ENCODE measurements at places on chromosomes 5 and 9. TPM values are rescaled to one million over a fixed set of nuclear protein-coding genes. Genes with fewer than 3 reads are reported as not detected.

DNA sequence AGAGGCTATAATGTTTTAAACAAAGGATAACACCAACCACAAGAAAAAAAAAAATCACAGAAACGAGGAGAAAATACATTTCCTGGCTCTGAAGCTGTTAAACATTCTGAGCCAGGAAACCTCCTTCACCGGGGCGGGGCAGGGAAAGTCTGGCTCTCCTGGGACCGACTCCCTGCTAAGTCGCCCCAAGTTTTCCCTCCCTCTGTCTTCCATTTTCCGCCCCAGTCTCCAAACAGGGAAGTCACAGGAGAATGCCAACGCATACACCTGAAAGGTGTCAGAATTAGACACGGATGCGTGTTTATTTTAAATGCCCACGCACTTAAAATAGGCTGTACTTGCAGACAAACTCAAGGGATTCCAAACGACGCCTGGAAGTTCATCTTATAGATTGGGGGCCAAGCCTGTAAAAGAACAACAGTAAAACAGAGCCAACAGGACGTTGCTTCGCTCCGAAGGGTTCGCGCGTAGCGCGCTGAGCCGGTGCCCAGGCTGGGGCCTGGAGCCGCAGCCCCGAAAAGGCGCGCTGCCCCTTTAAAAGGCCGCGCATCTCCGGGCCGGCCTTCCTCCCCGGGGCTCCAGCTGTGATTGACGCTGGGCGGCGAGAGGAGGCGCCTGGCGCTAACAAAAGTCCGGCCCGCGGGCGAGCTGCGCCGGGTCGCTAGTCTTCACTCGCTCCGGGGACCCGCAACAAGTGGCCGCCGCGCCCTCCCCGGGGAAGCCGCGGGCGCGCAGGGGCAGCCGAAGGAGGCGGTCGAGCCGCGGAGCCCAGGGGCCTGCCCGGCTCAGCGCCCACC, at the start of gene FBXL7:
Gene FBXL7, plus strand, starts transcription at position 653 of the 797 bp plus-strand sequence.
- H3K27ac ChIP-seq = peak within 1 kb of the TSS; percentile 79
- no peaks in the 10 kb centered on the region for H3K36me3 ChIP-seq
- peak within 1 kb of the TSS; percentile 92 for H3K4me3 ChIP-seq
- peak; percentile 93 for DNase-seq
- no peaks in the 10 kb centered on the region for H3K27me3 ChIP-seq

FAM163B gene
- total RNA-seq = not detected

GRCh38 chr9:23663536-23663935, 162.5 kb downstream of the ELAVL2 start:
- no peaks in the 10 kb centered on the region for H3K27me3 ChIP-seq
- DNase-seq = no peak
- no peak overlapping the region for H3K27ac ChIP-seq
- no peak overlapping the region for H3K4me3 ChIP-seq
- no peaks in the 10 kb centered on the region for H3K4me1 ChIP-seq

DNA sequence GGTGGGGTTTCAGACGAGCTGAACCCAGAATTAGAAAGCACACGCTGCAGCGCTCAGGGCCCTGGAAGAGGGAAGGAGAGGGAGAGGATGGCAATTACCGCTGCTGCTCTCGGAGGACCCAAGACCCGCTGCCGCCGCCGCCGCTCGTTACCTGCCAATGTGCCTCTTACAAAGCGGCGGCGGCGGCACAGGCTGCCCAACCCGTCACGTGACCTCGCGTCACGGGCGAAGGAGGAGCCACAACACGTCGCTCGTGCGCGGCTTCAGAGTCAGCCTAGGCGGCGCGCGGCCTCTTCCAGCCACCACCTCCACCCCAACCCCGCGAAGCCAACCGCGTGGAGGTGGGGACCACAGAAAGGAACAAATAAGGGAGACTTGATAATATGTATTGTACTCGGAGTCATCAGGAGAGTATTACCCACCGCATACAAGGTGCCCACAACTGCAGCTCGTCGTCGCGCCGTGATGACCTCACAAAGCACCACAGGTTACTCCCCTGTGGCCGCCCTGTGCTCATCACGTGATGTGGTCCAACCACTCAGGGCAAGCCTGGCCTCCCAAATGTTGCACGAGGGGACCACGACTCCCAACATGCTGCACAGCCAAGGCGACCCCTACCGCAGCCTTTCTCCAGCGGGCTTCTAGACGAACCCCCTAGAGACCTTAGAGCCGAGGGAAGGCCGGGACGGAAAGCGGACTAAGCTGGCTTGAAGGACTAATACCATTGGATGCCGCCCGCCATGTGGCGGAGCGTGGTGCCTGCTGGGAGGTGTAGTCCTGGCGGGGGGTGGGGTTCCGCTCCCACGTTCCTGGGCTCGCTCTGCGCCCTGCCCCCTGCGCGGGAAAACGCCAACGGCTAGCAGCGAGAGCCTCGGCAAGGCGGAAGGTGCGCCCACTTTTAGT, at the start of gene UBAP2:
Gene UBAP2, minus strand, starts transcription at position 161 of the 903 bp plus-strand sequence. CDS start 31,739 bp downstream, outside the sequence.
- no peaks in the 10 kb centered on the region for H3K4me1 ChIP-seq
- no peaks in the 10 kb centered on the region for H3K27me3 ChIP-seq
- peak within 1 kb of the TSS; percentile 99 for H3K27ac ChIP-seq
- H3K36me3 ChIP-seq = peaks cover 22% of the 10 kb centered on the region
- DNase-seq = peak; percentile 99
- peak within 1 kb of the TSS; percentile 100 for H3K4me3 ChIP-seq

CD74 gene
- 22.1 TPM for total RNA-seq

GRCh38 chr9:116646661-116647514, 40.2 kb upstream of the TRIM32 start:
- H3K4me3 ChIP-seq = no peak overlapping the region
- no peaks in the 10 kb centered on the region for H3K27me3 ChIP-seq
- H3K36me3 ChIP-seq = no peaks in the 10 kb centered on the region
- peaks cover 3% of the 10 kb centered on the region for H3K4me1 ChIP-seq
- H3K27ac ChIP-seq = no peak overlapping the region
- no peak for DNase-seq

DNA sequence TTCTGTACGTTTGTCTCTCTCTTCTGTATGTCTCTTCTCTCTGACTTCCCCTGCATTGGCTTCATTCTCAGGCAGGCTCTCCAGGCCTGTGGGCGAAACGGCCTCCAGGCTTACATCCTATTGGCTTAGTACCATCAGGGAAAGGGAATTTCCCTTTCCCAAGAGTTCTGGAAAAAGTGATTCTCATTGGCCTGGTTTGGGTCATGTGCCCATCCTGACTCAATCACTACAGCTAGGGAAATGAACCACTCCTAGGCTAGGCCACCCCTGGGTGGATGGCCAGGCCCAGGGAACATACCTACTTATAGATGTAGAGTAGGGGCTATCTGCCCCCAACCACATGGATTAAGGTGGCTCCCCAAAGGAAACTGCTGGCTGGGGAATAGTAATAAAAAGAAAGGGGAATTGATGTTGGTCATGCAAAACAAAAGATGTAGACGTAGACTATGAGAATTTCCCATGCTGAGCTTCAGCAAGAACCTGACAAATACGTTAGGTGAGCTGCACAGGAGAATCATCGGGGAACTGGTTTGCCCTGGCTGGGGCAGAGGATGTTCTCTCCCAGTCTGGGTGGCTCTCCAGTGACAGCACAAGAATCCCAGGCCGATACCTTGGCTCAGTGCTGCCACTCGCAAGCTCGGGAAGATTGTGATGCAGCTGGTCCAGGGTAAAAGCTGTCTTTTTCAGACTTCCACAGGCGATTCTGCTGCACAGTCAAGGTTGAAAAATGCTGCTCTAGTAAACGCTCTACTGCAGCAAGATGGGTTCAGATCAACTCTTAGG, 3.7 kb upstream of the EGR1 start:
- no peaks in the 10 kb centered on the region for H3K36me3 ChIP-seq
- no peak overlapping the region for H3K4me3 ChIP-seq
- H3K27ac ChIP-seq = no peak overlapping the region

- peak; percentile 63 for DNase-seq
- no peaks in the 10 kb centered on the region for H3K36me3 ChIP-seq
- peak overlapping the region; percentile 20 for H3K4me3 ChIP-seq
- H3K4me1 ChIP-seq = peaks cover 21% of the 10 kb centered on the region
- peak overlapping the region; percentile 54 for H3K27ac ChIP-seq
Measured at GRCh38 chr9:2159521-2160454, 144.6 kb downstream of the SMARCA2 start.

DNA sequence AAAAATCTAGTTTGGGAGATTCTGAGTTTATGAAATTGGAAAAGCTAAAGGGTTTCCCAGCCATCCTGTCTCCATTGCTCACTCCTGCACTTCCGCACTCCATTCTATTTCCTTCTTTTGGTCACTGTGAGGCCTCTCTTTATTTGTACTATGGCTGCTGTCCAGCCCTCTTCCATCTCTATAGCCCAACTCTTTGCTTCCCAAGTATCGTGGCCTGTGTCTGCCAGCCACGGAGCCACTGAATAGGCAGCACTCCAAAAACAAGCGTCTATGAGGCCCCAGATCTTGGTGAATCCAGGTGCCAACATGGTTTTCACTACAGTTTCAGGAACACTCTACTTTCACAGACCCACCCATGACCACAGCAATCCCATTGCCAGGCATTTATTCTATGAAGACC, 37.2 kb downstream of the GRAMD2B start:
- H3K4me1 ChIP-seq = peaks cover 18% of the 10 kb centered on the region
- H3K4me3 ChIP-seq = no peak overlapping the region
- H3K27ac ChIP-seq = no peak overlapping the region
- no peaks in the 10 kb centered on the region for H3K36me3 ChIP-seq

GRCh38 chr5:136040746-136041415, 12.1 kb downstream of the TGFBI start:
- H3K36me3 ChIP-seq = no peaks in the 10 kb centered on the region
- no peak for DNase-seq
- no peaks in the 10 kb centered on the region for H3K4me1 ChIP-seq
- no peak overlapping the region for H3K27ac ChIP-seq

PCDHA12 gene
- total RNA-seq = 11.2 TPM

ZNF454 gene
- not detected for total RNA-seq

FIBCD1 gene
- total RNA-seq = 1.9 TPM

DNA sequence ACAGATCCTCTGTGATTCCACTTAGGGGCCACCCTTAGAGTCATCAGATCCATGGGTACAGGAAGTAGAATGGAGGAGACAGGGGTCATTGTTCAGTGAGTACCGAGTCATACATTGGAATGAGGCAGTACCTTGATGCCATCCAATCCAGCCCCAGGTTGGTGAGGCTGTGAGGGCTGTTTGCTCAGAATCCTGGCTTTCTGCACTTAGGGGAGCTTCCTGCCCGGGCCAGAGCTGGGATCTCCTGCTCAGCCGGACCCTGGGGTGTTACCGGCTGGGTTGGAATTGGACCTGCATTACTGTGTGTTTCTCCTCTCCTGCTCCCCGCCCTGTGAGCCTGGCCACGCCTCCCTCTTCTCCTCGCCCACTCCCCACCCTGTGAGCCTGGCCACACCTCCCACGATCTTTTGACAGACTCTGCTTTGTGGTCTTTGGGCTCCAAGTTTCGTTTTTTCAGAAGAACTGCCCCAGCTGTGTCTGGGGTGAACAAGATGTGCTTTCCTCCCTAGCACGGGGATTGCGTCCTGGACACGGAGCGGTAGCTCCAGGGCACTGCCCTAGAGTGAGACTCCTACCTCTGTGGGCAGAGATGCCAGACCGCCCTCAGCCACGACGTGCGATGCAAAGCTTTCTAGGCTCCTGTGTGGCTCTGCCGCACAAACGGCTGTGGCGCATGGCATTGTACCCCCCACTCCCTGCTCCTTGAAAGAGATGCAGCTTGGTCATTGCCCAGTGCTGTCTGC, 15.4 kb downstream of the TRAF2 start:
- H3K4me3 ChIP-seq = no peak overlapping the region
- no peak for DNase-seq
- no peaks in the 10 kb centered on the region for H3K4me1 ChIP-seq
- H3K27me3 ChIP-seq = no peaks in the 10 kb centered on the region

DNA sequence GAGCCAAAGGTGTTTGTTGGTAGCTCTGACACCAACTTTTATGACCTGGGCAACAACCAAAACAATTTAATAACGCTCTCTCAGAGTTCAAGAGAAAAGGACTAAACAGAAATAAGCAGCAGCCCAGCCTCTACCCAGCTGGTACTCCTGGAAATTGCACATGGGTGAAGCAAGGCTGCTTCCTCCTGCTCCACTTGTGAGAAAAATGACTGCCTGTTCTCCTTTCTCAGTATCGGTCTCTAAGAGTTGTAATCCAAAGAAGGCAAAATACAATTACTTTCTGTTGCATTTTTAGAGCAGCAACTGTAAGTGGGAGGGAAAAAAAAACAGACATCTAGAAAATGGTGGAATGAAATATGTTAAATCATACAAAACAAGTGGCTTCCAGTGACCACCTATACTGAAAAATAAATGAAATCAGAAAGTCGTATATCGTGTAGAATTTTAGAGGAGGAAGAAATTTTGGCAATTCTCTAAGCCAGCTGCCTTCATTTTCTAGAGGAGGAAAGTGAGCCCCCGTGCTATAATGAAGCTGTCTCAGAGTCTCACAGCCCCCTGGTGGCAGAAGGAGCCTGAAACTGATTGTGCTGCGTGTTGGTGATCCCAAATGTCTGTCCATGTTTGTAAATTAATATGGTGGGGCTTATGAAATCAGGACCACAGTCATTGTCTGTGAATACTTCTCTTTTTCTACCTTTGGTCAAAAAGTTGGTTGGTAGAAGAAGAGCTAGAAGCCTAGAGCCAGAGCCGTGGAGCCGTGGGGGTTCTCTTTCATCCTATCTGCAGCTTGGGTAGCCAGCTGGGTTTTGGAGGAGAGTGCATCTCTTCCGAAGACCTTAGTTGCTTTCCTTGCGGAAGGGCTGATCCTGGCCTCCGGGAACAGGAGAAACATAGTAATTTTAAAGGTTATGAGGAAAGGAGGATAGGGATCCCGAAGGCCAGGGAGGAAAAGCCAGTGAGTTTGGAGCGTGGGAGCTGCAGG, 139.9 kb downstream of the PIP5K1B start:
- DNase-seq = peak; percentile 86
- H3K27ac ChIP-seq = no peak overlapping the region
- H3K4me1 ChIP-seq = no peaks in the 10 kb centered on the region
- peaks cover 3% of the 10 kb centered on the region for H3K36me3 ChIP-seq
- H3K27me3 ChIP-seq = no peaks in the 10 kb centered on the region

DNA sequence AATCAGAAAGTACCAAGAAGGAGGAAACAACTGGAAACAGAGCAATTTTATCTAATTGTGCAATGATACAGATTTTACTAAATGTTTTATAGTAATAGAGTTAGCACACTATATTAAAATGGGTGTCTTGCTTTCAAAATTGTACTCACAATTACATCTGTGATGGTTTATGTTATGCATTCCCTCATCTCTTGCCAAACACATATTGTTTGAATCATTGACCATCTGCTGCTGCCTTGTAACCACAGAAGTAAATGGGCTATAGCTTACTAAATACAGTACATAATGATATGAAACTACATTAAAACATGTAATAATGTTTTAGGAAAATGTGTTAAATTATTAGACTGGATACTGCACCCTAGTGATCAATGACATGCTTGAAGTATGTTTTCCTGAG, 158.1 kb downstream of the SLC25A46 start:
- no peaks in the 10 kb centered on the region for H3K4me1 ChIP-seq
- no peak for DNase-seq
- no peak overlapping the region for H3K27ac ChIP-seq

Measured in endodermal cell (in vitro differentiated cells).